Fibroblast of mammary gland (primary cell): ENCODE measurements at places on chromosomes 6 and 20.

DNA sequence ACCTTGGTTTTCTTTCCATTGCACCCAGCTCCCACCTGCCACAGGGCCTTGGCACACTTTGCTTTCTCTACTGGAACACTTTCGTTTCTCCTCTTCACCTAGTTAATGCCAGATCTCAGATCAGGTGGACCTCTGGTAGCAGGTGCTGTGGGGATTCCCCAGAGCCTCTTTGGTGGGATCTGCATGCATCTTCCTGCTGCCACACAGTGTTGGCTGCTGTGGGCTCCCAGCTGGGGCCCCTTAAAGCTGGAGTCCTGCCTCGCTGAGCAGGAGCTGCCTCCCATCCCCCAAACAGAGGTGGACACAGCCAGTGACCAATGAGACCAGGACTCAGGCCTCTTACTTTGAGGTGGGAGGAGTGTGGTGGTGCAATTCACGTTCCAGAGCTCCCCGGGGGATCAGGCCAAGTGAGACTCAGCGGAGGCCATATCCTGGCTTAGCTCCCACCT, 28.4 kb downstream of the CEBPB start:
- DNase-seq, result peak; percentile 44

GRCh38 chr6:144944106-144944505, 659.0 kb downstream of the UTRN start:
- DNase-seq, result no peak

DNA sequence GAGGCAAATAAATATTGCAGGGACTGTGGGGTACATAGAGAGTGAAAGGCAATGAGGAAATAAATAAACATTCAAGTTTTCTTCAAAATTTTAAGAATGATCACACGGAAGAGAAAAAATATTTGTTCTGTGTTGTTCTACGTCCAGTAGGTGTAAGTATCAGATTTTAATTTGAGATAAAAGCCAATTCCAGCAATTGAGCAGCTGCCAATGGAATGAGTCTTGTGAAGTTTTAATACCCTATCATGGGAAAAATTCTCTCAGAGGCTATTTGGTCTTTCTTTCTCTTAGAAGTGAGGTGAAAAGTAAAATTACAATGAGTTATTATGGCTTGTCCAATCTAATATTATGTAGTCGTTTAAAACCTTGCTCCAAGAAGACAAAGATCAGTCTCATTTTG, 195.7 kb upstream of the CITED2 start:
- DNase-seq, result no peak

DNA sequence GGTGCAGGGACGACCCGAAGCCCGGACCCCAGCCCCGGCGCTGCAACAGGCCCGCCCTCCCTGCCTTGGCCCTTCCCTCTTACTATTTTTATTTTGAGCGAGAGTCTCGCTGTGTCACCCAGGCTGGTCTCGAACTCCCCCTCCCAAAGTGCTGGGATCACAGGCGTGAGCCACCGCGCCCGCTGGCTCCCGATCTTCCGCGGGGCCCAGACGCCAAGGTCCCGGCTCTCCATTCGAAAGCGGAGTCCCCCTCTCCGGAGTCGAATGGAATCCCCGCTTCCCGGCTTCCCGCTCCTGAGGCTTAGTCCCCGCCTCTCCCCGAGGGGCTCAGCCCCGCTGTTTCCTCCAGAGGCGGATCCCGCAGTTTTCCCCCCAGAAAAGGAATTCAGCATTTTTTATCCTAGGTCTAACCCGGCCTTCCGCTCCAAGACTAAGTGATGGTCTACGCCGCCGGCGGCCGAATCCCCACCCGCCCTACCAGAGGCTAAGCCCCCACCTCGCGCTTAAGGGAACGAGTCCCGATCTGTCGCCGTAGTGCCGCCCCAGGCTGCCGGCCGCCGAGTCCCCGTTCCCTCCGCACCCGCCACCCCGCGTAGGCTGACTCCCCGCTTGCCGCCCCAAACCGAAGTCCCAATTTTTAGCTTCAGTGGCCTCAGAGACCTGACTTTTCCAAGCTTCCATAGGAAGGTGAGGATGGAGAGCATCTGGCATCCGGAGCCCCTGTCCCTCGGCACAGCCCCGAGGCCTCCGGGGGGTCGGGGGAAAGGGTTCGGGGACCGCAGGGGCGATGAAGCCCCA, 11.5 kb upstream of the TMC2 start:
- peak; percentile 29 for DNase-seq

DNA sequence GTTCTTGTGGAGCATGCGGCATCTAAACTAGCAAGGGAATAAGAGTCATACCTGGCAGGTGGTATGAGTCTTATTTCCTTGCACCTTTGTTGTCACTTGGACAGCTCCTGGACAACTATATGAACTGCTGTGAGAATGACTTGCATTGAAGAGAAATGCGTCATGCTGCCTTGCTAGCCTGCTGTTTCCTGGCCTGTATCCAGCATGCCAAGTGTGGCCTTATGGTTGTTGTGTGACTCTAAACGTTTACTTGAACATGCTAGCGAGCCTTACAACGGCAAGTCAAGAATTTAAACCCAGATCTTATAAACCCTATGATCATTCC, 90.4 kb downstream of the CEP162 start:
- DNase-seq, result no peak

- no peak for DNase-seq
These were observed 76.2 kb upstream of the BCLAF1 start for GRCh38 chr6:136365776-136366354.

DNA sequence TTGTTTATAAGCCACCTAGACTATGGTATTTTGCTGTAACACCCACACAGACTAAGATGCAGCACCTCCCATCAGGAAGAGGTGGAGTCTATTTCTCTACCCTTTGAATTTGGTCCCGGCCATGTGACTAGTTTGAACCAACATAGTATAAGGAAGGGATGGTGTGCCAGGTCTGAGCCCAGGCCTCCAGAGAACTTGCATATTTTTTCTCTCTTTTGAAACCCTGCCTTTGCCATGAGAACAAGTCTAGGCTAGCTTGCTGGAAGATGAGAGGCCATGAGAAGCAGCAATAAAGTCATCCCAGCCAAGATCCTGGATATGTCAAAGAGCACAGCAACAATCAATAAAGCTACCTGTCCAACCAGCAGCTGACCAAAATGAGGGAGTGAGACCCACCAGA, 63.0 kb upstream of the ANKEF1 start:
- no peak for DNase-seq
